NCI-H2029 (cell line): ENCODE measurements at places on chromosomes 1 and 21.

DNA sequence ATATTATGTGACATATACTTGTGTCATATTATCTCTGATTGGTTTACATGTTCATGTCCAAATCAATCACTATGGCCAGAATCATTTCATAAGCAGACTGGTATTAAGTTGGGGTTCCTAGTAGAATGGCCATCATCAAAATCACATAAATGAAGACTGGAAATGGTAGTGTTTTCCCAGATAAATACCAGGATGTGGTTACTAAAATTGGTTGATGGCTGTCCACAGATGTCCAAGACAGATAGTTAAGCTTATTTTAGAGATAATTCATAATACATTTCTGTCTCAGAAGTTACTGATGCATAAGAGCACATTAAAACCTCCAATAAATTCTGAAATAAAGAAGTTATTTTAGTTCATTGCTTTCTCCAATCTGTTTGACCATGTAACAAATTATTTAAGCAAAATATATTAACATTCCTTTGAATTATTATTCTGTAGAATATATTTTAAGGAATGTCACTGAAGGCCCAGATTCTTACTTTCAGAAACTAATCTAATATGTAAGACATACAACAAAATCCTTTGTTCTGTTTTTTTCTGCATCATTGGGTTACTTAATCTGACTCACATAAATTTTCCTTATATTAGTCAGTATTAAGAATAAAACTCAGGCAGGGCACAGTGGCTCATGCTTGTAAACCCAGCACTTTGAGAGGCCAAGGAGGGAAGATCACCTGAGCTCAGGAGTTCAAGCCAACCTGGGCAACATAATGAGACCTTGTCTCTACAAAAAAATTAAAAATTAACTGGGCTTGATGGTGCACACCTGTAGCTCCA is 483.9 kb downstream of the PTPRC start:
- DNase-seq, result no peak

DNA sequence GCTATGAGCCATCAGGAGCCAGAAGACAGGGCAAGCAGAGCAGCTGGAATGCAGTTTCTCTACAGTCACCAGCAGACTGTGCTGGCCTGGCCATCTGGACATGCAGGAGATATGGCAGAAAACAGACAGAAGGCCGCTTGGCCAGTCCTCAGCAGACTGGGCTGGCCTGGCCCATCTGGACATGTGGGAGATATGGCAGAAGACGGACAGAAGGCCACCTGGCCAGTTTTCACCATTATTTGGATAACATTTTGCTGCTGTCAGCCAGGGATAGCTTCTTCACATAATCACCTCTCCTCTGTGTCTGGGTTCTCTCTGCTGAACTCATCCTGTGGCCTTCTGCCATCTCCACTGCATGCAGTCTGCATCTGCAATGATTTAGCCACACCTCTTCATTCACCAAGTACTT is 25.0 kb upstream of the CACYBP start:
- DNase-seq, result no peak

DNA sequence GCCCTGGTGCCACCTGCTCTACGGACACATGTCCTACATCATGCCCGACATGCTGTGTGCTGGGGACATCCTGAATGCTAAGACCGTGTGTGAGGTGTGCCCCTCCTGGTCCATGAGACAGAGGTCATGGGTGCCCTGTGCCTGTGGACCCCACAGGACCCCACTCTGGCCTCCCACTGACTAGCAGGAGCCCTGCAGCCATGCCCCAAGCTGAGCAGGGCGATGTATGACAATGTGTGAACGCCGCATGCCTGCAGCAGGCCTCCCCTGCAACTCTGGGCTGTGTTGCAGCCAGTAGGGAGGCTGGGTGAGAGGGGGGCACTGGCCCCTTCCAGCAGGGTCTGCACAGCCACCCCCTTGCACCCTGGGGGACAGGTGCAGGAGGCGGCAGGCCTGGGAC is 30.0 kb downstream of the PRSS38 start:
- no peak for DNase-seq

- DNase-seq, result no peak
Measured at GRCh38 chr1:240914506-240914905, 302.6 kb upstream of the GREM2 start.

DNA sequence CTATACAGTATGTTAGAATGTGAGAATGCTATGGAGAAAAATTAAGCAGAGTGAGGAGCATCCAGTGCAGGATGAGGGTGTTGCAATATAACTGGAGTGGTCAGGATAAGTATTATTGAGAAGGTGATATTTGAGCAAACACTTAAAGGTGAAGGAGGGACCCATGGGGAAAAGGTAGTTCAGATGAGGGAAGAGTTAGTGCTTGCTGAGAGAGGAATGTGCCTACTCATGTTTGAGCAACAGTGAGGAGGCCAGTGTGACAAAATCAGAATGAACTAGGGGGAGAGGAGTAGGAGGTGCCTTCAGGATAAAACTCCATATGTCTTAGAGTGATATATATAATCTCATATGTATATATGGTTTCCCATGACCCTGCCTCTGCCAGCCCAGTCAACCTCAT is 6.2 kb upstream of the TRIM45 start:
- DNase-seq, result no peak

- no peak for DNase-seq
Measured at GRCh38 chr1:10339815-10340214, 59.0 kb upstream of the PGD start.

GRCh38 chr1:18064534-18064933 is 43.1 kb upstream of the IGSF21 start:
- DNase-seq, result no peak

DNA sequence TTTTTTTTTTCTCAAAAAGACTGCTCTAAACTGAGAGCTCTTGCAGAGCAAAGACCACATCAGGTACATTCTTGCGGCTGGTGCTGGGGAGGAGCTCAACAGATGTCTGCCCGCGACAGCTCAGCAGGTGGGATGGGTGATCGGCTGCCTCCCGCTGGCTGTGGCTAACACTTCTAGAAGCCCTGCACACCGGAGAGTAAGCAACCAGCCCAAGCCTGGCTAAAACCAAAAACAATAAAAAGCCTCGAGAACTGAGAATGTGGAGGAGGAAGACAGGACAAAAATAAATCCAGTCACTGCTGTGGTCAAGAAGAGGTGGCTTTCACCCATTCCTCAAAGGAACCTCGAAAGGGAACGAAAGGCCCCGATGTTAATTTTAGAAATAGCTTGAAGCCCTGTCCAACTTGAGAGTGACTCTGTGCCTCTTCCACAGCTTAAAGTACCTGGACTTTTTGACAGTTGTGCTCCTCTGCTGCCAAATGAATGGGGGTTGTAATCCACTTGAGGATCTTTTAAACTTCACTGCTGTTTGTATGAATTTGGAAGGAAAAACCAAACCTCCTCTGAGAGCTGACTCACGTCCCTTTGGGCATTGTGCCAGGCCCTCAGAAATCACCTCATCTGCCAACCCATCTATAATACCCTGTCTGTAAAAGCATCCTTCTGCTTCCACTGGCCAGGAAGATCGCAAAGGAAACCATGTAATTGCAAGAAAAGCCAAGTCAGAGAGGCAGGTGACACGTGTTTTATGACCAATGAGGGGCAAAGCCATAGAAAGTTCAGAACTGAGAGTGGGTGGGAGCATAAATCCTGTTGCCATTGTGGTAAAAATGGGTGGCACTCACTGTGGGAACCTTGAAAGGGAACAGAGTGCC is 78.6 kb downstream of the KCNN3 start:
- no peak for DNase-seq

GRCh38 chr1:70809069-70809468 is 238.5 kb downstream of the PTGER3 start:
- DNase-seq, result no peak

GRCh38 chr1:230067419-230067870 is 407 bp downstream of the GALNT2 start:
- no peak for DNase-seq

- no peak for DNase-seq
Measured at GRCh38 chr1:10678402-10678801, 118.0 kb downstream of the CASZ1 start.

- DNase-seq, result no peak
Measured at GRCh38 chr1:37175666-37176215, 141.4 kb upstream of the GRIK3 start.

GRCh38 chr1:68975212-68975933 is 478.5 kb upstream of the DEPDC1 start:
- DNase-seq, result peak; percentile 18

DNA sequence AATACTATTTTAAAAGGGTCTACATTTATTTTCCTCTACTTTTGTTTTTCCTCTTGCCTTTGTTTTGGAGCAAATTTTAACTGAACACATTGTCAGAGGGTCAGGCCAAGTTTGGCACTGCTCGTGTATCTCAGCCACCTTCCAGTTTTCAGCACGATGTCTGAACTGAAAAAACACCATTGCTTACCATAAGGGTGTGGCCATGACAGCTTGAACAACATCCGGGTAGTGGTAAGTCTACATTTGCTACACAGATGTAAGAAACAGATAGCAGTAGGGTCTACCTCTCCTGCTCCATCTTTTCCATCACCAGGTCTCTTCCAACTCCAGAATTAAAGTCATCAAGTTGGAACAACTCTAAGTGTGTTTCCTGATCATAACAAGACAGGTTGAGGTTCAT is 4.2 kb downstream of the HIVEP3 start:
- DNase-seq, result peak; percentile 43

GRCh38 chr1:21901473-21901847 is 35.6 kb downstream of the HSPG2 start:
- DNase-seq, result no peak

DNA sequence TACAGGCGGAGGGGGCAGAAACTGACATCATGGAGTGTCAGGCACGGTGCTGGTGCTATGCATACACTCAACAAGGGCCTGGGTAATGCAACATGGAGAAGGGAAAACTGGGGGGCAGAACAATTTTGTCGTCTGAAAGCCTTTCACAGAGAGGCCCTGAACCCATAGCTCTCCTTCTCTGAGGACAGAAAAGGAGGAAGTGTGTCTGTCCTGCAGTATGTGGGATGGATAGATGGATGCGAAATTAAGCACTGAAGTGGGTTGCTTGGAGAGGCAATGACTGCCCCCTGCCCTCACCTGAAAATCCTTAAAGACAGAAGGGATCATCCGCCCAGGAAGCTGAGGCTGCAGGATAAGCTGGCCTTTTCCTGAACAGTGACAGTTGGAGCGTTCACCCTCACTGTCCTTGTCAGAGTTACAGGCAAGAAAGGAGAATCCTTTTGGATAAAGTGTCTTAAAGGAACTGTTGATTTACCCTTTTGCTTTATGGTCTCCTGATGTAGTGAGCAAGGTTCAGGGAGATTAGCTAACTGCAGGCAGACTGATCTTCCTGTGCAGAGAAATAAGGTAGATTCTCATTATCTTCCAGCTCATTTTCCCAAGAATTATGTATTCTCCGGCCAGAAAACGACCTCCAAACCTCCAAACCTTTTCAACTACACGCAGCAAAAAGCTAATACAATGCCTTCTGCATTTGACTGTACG is 1.6 kb upstream of the FAM20B start:
- no peak for DNase-seq

- DNase-seq, result no peak
Measured at GRCh38 chr21:38807441-38807871, 1.7 kb downstream of the ETS2 start.

DNA sequence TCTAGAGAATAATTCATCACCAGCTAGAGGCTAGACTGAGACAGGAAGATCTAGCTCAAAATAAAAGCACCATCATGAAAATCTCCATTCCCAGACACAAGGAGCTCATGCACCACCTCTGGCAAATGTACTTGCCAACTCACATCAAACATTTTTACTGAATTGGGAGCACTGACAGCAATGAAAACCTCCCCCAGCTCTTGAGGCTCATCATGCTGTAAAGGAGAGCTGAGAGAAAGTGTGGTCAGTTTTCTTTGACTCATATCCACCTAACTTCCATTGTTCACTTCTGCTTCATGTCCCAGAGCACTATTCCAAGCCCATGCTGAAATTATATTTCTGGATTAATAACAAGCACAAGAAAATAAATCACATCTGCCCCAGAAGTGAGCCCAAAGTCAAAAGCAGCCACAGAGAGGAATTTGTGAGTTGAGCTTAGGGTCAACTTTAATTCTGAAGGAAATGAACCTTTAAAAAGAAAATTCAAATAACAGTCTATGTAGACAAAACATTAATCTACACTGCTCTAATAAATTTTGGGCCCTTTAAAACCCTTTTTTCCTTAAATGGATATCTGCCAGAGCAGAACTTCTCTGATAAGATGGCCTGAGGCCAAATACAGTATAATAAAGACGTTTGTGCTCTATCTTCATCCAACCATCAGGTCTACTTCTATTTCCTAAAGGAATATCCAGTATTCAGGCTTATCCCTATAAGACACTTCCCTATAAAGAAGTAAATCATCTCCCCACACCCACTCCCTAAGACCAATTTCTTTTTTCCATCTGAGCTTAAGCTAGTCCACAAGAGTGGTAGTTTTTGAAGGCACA is 85.9 kb upstream of the ADAM30 start:
- DNase-seq, result no peak

DNA sequence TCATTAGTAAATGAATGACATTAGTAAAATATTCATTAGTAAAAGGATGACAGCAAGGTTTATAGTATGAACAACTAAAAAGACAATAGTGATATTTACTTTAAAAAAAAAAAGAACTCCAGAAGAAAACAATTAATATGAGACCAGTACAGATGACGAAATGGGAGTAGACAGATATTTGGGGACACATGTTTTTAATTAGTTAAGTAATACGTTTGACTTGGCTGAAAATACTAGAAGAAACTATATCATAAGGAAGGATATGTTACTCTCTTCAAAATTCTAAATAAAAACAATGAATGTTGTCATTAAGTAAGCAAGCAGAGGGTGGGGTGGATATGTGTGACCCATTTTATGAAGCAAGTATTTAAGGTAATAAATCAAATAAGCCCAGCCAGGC is 61.9 kb downstream of the GPATCH2 start:
- no peak for DNase-seq

DNA sequence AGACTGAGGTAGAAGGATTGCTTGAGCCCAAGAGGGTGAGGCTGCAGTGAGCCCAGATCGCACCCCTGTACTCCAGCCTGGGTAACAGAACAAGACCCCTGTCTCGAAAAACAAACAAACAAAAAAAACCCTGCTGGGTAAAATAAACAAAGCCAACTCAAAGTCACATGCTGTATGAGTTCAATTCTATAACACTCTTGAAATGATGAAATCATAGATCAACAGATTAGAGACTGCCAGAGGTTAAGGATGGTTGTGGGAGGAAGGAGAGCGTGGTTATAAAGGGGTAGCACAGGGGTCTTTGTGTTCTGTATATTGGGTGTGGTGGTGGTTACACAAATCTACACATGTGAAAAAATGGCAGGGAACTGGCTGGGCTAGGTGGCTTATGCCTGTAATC is 62.5 kb downstream of the TAS1R2 start:
- peak; percentile 5 for DNase-seq

GRCh38 chr1:198642983-198643382 is 4.1 kb downstream of the PTPRC start:
- no peak for DNase-seq

DNA sequence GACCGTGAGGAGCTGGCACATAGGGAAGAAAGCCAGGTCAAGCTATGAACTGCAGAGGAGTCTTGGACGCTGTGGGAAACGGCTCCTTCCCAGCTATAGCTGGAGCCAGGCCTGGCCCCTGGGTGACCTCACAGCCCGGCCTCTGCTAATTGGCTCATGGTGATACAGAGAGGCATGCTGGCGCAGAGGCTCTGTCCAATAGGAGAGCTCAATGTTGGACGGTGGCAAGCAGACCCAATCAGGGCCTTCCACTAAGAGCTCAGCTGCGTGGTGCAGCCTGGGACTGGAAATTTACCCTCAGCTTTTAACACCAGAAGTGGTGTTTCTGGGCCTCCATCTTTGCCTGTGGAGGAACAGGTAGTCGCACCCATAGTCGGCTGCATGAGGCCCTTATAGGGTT is 64.4 kb upstream of the GRHL3 start:
- DNase-seq, result no peak

GRCh38 chr1:40982721-40983120 is 3.2 kb downstream of the CTPS1 start:
- no peak for DNase-seq
